ENCODE measurements at places on chromosomes 12 and 14.

- no peak for DNase-seq
Observed at GRCh38 chr12:77578466-77579220, 252.1 kb upstream of the NAV3 start.

DNA sequence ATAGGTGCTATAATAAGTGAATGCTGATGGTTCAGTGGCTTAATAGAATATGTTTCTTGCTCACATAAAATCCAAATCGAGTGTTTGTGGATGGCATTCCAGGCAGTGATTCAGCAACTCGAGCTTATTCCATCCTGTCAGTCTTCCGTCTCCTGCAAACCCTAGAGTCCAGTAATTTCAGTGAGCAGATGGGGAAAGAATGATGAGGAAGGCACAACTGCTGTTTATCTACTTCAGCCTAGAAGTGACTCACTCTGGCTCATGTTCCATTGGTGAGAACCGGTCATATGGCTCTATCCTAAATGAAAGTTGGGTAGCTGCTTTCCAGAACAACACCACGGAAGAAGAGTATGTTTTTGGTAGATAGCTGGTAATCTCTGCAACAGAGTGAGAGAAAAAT is 421.8 kb upstream of the PDE3A start:
- no peak for DNase-seq

GRCh38 chr12:47848853-47849252 is 29.1 kb upstream of the HDAC7 start:
- DNase-seq = no peak

- DNase-seq = no peak
Observed at GRCh38 chr14:52121441-52121840, 52.6 kb upstream of the NID2 start.

GRCh38 chr12:114659084-114659483 is 24.9 kb downstream of the TBX3 start:
- DNase-seq = no peak

DNA sequence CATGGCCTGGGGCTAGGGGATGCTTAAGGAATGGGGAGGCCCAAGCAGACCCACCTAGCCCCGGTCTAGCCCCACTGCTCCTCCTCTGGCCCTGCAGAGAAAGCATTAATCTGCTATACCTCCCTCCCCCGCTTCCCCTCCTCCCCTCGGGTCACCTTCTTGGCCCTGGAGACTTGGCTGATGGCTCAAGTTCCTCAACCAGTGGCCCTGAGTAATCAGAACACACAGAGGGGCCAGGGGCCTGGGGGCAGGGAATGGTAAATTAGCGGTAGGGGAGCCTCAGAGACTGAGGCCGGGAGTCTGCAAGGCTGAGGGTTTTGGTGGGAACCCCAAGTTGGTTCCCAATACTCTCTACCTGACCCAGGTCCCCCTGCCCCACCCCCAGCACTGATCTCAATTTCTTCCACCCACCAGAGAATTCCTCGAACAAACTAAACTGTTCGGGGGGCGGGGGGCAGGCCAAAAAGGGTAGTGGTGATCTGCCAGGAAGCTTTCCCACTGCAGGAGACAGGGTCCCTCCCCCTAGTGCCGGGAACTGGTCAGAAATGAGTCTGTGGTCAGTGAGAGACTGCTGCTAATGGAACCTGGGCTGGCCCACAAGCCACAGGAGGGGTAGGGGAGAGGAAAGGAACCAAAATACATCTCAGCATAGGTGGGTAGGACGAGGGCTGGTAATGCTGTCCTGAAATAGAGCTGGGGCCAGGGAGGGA is 12.8 kb upstream of the SMARCD1 start:
- no peak for DNase-seq

DNA sequence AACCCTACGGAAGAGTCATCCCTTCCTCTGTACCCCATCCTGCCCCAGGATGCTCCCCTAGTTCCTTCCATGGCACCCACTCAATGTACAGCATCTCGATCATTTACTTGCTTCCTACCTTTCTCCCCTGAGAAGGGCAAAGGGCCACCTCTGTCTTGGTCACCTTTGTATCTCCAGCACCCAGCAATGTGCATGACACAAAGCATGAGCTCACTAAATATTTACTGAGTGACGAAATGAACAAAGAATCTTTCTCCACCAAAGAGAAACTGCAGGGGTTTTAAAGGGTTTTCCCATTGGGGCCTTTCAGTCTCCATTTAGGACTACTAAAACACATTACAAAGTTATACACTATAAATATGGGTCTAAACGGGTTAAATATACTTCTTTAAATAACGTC is 30.6 kb downstream of the ATG14 start:
- no peak for DNase-seq

DNA sequence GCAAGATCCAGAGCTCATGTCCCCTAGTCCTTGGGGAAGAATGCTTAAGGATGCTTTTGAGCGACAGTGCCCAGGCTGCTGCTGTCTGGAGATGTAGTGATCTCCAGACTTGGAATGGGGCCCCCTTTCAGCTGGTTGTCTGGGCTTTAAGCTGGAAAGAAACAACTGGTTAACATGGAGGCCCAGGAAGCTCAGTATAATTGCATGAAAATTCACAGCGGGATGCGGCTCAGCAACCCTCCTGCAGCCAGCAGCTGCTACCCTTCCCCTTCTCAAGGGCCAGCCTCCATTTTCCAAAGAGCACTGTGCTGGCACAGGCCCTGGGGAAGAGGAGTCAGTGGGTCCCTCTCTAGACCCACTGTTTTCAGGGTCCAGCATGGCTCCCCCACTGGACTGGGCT is 26.3 kb downstream of the RAB35 start:
- no peak for DNase-seq

DNA sequence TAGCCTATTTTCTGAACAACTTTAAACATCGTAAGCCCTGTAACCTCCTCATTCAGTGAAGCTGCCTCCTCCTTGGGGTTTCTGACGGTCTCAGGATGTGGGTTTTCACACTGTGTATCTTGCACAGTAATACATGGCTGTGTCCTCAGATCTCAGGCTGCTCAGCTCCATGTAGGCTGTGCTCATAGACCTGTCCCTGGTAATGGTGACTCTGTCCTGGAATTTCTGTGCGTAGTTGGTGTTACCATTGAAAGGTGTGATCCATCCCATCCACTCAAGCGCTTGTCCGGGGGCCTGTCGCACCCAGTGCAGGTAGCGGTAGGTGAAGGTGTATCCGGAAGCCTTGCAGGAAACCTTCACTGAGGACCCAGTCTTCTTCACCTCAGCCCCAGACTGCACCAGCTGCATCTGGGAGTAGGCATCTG is 980.5 kb downstream of the TMEM121 start:
- peak; percentile 17 for DNase-seq

- DNase-seq = no peak
Observed at GRCh38 chr14:81452341-81453133, 52.4 kb upstream of the STON2 start.

DNA sequence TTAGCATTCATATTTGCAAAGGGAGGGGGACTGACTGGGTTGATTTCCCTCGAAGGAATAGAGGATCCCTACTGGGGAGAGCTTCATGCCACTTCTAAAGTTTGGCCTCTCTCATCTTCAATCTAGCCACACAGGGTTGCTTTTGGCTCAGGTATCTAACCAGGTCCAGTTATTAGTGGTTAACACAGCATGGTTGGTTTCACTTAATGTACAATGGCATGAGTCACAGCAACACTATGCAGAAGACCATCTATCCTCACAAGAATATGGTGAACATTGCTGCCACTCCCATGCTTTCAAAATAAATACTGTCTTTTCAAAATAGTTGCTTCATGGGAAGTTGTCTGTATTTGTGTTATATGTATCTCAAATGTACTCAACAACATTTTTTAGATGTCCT is 6.6 kb upstream of the RAB3IP start:
- no peak for DNase-seq

GRCh38 chr14:30082486-30082885 is 154.8 kb upstream of the PRKD1 start:
- DNase-seq = no peak
